ENCODE measurements at places on chromosomes 1 and 21.

- DNase-seq = no peak
Observed at GRCh38 chr1:185402930-185403329, 85.9 kb upstream of the IVNS1ABP start.

- DNase-seq = peak; percentile 66
Observed at GRCh38 chr1:37811027-37811655, 3.1 kb upstream of the YRDC start.

DNA sequence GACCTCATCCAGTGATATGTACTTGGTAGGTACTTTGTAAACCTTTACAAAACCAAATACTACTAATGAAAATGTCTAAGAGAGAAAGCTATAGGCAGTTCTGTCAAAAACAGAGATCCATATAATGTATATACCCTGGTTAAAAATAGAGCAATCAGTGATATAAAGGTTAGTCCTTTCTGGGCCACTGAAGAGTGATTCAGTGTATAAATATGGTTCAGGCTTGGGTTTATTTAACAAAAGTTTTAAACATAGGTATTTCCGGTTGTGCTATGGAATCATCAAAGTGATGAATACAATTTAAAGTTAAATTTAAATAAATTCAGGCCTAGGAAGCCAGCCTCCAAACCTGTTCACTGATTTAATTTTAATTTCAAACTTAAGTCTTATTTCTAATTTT is 108.4 kb upstream of the DMRTA2 start:
- no peak for DNase-seq

- no peak for DNase-seq
Observed at GRCh38 chr1:198220428-198220827, 63.6 kb downstream of the NEK7 start.

DNA sequence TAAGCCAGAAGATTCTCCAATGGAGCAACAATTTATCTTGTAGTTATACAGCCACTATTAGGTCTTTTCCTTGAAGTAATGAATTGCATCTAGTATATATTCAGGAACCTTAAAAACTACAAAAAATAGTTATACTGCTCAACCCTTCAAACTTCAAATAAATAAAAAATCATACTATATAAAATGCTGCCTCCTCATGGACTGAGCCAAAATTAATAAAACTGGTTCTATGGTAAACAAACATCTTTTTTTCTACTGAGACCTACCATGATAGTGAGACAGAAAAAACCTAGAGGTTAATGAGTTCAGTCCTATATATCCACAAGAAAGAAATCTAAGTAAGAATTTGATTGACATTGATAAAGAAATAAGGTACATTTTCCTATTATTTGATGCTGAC is 67.7 kb downstream of the GPATCH2 start:
- DNase-seq = no peak

DNA sequence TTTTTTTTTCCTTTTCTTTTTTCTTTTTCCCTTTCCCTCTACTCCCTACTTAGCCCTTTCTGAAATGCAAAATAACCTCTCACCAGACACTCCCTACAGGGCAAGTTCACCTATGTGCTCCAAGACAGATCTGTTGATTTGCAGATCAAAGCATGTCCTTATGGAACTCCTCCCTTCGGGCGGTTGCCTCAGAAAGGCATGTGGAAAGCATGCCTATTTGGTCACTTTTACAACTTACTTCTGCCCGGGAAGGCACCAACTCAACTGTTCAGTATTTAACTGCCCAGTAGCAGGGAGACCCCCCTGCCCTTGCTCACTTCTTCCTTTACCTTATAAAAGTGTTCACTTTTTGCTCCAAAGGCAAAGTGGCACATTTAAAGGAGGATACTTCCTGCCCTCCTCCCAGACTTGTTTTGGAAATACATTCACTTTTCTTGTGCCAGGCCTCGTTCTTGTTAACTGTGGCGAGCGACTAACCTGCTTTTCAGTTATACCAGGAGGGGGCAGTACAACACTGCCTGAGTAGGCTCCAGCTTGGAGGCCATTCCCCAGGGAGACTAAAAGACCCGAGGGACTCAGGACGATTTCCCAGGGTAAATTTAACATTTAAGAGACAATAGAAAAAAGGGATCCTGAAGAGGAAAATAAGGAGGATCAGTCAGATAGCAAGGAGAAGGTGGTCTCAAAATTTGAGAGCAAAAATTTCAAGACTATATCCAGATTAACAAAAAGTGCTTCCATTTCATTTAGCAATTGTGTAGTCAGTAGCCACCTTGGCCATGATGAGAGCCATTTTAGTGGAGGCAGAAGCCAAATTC is 12.3 kb upstream of the SLAMF7 start:
- peak; percentile 85 for DNase-seq

- DNase-seq = no peak
Observed at GRCh38 chr1:87549738-87550137, 221.1 kb downstream of the LMO4 start.

- no peak for DNase-seq
Observed at GRCh38 chr1:37914719-37915475, 32.0 kb downstream of the INPP5B start.

GRCh38 chr1:105343317-105343716 is 1593.6 kb downstream of the AMY1C start:
- DNase-seq = no peak

GRCh38 chr1:240695416-240695815 is 83.5 kb upstream of the GREM2 start:
- DNase-seq = no peak

- no peak for DNase-seq
Observed at GRCh38 chr1:65009176-65009575, 42.8 kb upstream of the JAK1 start.

DNA sequence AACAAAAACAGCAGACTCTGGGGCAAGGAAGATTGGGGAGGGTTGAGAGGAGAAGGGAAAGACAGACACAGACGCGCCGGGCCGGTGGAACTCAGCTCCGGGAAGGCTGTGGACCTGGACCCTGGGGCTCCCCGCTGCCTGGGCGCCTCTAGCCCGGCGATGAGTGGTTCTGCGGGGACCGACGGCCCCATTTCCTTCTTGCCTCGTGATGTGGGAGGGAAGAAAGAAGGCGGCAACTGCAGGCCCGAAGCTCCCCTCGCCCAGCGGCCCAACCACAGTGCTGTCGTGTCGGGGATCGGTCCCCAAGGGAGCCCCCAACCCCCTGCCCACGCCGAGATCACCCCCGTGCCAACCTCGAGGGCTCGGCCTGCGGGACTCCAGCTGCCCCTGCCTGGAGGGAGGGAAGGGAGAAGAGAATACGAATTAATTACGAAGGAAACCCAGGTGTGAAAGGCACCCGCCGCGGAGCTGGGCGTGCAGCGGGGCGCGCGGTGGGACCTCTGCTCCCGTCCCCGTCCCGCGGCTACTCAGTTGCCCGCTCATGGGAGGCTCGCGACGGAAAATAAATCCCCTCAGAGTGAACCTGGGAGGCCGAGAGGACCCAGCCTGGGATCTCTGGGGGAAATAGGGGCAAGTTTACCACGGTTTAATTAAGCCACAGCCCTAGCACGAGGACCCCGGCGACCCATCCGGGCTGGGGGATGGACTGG is 7.4 kb downstream of the FOXD3 start:
- no peak for DNase-seq

- no peak for DNase-seq
Observed at GRCh38 chr1:163650624-163651023, 328.9 kb downstream of the NUF2 start.

GRCh38 chr1:44636083-44636687 is 38.1 kb downstream of the TMEM53 start:
- no peak for DNase-seq

DNA sequence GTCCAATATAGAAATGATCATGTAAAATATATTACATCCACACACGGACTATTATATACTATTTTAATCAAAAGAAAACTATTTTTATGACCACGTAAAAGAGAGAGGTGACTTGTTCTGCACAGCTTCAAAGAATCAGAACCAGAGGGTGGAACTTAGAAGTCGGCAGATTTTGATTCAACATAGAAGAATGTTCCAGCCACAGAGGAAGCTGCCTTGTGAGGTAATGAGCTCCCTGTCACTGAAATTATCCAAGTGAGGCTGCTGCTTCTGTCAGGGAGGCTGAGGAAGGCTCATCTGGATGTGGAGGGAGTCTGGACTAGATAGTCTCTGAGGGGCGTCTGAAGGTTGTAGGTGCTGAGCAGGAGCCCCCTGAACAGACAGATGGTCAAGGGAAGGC is 2.7 kb downstream of the PLEKHA6 start:
- DNase-seq = no peak

- DNase-seq = no peak
Observed at GRCh38 chr21:32322103-32322502, 23.4 kb downstream of the MRAP start.

DNA sequence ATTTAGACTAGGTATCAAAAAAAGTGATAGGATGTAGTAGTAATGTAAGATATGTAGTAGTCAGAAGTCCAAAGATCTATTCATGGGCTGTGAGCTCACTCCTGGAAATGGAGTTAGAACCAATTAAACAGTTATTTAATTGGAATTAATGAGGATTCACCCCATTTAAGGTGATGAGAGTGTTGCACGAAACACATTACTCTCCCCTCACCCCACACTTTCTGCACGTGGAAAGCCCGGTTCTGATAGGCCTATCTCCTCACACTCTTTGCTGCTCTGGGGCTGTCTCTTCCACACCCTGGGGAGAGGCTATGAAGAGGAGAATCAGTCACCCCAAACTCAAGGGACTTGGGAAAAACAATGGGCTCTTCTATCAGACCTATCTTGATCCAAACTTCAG is 126.4 kb downstream of the HMGB4 start:
- no peak for DNase-seq

DNA sequence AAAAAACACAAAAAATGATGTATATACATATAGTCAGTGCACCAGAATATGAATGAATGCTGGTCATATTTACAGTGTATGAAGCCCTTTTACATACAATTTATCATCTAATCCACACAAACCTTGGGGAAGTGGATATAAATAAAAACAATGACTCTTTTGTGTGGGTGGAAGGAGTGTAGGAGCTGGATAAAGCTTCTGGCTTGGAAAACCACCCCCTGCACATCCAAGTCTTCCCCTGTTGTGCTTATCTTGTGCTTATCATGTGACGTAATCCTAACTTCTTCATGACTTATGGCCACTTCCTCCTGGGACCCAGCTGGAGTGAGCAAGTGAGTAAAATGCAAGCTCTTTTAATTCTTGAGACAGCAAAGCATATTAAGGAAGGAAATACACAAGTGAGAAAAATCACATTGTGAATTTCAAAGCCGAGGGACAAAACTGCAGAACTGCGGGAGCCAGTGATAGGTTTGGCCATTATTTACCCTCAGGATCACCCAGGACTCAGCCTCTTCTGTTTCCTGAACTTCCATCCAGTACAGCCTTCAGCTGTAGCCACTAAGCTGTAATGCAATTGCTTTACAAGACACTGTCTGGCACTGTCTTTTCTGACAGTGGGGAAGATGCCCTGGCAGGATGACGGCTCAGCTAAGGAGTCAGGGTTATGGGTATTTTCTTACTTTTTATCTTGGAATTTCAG is 104.0 kb upstream of the PPM1J start:
- DNase-seq = no peak

- DNase-seq = peak; percentile 72
Observed at GRCh38 chr1:158931055-158931737, at the start of gene PYHIN1. TSS of gene PYHIN1 (plus strand) at chr1:158931552. CDS start at chr1:158936911, 5,359 bp downstream.

- DNase-seq = no peak
Observed at GRCh38 chr1:86069757-86070145, 86.8 kb downstream of the COL24A1 start.

DNA sequence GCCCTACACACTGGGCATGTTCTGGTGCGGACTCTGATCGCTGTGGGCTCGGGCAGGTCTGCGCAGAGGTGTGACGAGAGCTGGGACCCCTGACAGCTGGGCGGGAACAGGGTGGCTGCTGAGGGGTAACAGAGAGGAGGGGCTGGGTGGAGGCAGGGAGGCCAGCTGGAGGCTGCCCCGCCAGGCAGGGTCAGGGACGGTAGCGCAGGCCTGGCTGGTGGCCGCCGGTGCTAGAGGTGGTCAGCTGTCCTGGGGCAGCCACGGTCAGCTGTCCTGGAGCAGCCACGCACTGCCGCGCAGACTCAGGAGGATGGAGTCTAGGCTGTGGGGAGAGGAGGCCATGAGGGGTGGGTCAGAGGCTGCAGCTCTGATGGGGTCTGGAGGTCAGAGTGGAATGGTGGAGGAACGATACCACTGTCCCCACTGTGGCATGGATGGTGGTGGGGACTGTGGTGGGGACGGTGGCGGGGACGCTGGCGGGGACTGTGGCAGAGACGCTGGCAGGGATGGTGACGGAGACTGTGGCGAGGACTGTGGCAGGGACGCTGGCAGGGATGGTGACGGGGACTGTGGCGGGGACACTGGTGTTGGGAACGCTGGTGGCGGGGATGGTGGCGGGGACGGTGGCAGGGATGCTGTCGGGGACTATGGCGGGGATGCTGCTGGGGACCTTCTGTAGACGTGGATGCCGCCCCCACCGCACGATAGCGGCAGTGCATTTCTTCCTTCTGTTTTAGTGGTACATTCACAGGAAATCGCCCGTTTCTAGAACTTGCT is 21.3 kb upstream of the LRRC3 start:
- no peak for DNase-seq

DNA sequence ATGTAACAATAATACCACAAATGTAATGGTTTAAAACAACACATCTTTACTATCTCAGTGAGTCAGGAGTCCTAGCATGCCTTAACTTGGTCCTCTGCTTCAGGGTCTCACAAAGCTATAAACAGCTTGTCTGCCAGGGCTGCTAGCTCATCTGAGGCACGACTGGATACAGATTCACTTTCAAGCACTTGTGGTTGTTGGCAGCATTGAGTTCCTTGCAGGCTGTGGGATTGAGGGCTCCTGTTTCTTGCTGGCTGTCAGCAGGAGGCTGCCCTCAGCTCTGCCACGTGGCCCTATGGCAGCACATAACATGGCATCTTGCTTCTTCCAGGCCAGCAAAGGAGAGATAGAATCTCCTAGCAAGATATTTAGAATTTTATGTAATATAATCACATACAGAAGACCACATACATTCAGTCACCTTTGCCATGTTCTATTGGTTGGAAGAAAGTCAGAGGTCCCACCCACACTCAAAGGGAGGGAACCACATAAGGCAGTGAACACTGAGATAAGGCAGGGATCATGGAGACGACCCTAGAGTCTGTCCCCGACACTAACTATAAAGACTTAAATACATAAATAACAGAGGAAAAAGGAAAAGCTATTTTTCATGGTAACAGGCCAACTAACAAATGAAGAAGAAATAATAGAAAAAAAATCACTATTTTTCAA is 18.9 kb upstream of the IPP start:
- no peak for DNase-seq

DNA sequence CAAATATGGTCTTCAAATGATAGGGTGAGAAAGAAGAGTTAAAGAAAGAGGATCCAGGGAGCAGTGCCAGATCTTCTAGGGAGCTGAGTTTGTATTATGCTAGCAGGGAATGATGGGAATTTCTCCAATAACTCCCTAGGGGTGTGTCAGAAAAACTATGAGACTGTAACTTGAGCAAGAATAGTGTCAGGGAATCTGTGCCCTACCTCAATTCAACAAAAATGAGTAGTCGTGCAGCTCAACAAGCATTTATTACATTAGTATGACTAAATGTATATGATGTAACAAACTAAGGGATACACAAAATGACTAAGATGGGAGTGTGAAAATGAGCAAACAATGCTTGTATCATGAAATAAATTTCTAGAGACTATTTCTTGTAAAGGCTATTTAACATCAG is 24.2 kb downstream of the SPAG17 start:
- no peak for DNase-seq

GRCh38 chr21:39710866-39711265 is 34.1 kb upstream of the IGSF5 start:
- no peak for DNase-seq
